ENCODE measurements at places on chromosomes 3 and 15.

- DNase-seq, result no peak
These were observed 33.6 kb downstream of the TPM1 start for GRCh38 chr15:63075984-63076713.

DNA sequence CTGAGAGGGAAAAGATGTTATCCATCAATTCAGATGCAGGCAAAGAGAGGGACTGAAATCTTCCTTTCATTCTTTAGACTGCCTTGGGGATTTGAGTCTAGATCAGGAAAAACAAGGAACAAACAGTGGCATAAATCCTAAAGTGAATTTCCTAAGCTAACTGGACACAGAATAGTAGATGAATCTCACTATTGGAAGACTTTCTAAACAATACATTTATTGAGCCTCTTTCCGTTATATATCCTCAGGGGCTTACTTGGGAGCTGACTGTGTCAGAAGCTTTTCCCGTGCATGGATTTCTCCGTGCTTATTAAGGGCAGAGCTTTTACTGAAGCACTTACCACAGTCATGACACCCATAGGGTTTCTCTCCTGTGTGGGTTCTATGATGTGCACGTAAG, 10.0 kb downstream of the ZSCAN29 start:
- no peak for DNase-seq

DNA sequence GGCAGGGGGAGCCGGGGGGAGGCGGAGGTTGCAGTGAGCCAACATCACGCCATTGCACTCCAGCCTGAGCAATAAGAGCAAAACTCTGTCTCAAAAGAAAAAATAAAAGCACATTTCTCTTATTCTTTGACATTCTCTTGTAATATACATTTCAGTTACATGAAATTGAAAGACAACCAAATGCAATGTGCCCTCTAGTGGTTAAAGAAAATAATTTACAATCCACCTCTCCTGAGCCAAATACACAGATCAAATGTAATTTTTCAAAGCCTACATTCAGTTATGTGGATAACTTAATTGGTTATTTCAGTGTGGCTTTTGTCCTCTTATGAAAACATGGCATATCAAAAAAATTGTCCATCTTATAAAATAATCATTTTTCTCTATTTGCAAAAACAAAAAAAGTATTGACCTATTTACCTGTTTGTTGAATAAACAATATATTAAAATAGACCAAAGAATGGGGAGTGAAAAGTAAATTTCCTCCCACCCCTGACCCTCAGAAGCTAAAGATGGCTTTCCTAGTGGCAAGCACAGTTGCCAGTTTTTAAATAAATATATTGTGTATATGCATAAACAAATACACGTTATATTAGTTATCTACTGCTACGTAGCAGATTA, 14.2 kb upstream of the U2SURP start:
- DNase-seq, result no peak

DNA sequence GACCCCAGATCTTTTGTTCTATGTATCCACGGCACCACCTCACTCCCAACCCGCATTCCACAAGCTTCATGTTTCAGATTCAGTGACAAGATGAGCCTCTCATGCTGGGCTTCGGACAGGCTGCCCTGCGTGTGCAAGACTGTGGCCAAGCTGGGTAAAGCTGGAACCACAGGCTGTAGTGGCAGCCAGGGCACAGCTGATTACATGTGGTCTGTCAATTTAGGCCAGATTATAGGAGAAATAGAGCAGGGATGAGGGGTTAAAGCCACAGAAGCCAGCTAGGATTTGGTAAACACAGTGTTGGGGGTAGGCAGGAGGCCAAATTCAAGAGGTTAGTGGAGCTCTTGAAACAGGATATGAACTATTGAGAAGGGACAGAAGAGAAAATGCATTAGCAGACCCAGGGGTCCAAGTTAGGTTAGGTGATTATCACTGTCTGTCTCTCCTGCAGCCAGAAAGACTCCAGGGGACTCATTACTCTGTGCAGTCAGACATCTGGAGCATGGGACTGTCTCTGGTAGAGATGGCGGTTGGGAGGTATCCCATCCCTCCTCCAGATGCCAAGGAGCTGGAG, 12.9 kb downstream of the SNAPC5 start:
- DNase-seq, result no peak

- no peak for DNase-seq
These were observed 839.8 kb upstream of the ALCAM start for GRCh38 chr3:104526901-104527401.

GRCh38 chr15:58865425-58865880, 68.0 kb downstream of the SLTM start:
- DNase-seq, result no peak

GRCh38 chr3:16086690-16087089, 87.8 kb upstream of the GALNT15 start:
- no peak for DNase-seq

DNA sequence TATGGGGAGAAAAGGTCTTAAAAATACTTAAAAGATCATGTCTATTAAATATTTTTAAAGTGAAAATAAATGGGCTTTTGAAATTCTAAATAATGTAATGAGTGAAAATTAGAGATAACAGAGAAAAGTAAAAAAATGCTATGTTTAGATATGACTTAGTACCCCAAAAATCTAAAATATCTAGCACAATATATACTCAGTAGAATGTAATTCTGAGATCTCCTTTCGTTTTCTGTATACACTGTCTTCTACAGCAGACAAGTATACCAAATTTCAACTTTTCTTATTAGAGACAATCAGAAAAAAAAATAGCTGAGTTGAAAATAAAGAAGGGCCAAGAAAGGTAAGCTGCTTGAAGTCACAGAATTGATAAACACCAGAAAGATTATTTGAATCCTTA, 140.8 kb downstream of the ADAM10 start:
- DNase-seq, result no peak

DNA sequence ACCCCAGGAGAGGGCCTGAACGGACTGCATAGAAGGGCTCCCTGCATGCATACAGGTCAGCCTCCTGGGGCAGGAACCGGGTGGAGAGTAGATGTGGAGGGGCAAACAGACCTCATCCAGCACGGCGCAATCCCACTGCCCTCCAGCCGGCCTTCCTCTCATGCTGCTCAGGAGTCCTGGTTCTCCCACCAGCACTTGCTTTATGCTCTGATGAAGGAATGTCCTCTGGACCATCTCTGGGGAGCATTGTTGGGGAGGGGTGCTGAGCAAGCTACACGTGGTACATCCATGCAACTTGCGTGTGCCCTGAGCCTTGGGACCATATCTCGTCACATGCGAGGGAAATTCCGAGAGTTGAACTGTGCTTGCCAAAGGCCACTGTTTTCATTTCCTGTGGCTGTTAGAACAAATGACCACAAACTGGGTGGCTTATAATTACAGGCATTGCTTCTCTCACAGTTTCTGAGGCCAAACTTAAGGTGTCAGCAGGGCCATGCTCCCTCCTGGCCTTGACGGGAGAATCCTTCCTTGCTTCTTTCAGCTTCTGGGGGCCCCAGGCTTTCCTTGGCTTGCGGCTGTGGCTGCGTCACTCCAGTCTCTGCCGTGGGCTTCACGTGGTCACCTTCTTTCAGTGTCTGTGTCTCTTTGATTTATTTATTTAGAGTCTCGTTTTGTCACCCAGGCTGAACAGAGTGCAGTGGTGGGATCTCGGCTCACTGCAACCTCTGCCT, 12.2 kb downstream of the SELENOS start:
- DNase-seq, result no peak

GRCh38 chr3:62119139-62119538, 254.2 kb downstream of the FEZF2 start:
- no peak for DNase-seq

DNA sequence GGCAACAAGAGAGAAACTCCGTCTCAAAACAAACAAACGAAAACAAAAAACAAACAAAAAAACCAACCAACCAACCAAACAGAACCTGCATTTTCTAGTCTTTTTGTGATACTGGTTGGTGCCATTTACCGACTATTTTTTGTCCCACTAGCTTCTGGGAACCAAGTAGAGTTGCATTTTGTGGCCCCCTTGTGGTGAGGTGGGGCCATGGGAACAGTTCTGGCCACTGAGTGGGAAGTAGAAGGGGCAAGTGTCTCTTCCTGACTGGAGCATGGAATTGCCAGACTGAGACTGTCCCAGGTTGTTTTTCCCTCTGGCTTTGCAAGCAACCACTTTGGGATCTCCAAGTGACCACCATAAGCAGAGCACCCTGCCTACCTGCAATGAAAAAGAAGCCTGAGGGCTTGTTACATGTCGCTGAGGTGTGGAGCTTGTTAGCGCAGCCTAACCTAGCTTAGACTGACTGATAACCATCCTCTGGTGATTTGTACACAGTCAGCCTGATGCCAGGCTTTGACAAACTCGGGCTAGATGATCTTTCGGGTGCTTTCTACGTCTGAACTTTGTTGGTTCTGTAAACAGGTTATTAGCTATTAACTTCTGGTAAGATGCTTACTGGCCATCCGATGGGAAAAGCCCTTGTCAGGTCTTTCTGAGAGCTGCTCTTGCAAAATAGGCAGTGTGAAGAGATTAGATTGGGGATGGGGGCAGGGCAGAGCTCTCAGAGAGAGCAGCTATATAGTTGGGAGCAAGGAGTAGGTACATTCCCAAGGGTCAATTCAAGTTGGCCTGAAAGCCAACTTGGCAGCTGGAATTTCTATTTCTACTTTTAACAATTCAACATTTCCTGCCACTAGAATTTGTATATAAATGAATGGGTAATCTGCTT, 172.2 kb downstream of the SSR3 start:
- DNase-seq, result no peak

DNA sequence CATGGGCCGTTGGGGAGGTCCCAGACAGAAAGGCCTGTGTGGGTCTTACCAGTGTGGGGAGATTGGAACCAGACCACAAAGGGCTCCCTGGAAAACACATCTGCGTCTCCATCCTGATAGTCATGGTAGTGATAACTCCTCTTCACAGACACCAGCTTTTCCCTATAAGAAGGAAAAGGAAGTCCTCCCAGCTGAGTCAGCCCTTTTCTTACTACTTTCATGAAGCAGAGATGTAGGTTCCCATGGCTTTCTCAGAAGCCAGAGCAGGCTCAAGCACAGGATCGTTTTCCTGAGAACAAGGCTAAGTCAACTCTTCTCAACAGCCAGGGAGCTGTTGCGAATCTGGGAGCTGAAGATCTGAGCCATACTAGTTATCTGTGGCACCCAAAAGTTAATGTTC, 6.1 kb downstream of the DNASE1L3 start:
- no peak for DNase-seq

GRCh38 chr15:74614744-74615507, 710 bp upstream of the CLK3 start:
- no peak for DNase-seq

GRCh38 chr3:40313975-40314860, 4.7 kb downstream of the EIF1B start:
- DNase-seq, result no peak

Measured in NCI-H1092 (cell line).